ENCODE measurements at places on chromosomes 2 and 18.

- DNase-seq: no peak
These were observed 163.4 kb downstream of the LDLRAD4 start for GRCh38 chr18:13381944-13382365.

DNA sequence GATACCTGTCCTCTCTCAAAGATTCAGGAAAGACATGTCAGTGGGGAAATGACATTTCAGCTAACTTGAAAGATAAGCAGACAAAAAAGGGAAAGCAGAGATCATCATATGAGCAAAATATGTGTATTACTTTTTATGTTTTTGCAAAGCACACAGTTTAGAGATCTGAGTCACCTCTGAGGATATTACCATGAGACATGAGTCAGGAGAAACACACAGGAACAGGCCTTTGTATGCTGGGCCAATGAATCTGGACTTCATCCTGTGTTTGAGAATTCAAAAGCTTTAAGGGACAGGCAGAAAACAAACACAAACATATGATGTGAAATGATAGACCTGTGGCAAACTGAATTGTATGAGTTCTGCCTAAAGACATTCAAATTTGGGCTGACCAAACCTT, 306.0 kb upstream of the EPC2 start:
- no peak for DNase-seq

- no peak for DNase-seq
These were observed 180.3 kb upstream of the TCF4 start for GRCh38 chr18:55768255-55768654.

- no peak for DNase-seq
These were observed 92.1 kb downstream of the PXDN start for GRCh38 chr2:1652034-1652790.

GRCh38 chr2:23409248-23409647, 24.3 kb downstream of the KLHL29 start:
- DNase-seq: no peak

- no peak for DNase-seq
These were observed 194.6 kb downstream of the GPD2 start for GRCh38 chr2:156630579-156631337.

GRCh38 chr2:78839259-78839658, 186.2 kb upstream of the REG3G start:
- DNase-seq: no peak

DNA sequence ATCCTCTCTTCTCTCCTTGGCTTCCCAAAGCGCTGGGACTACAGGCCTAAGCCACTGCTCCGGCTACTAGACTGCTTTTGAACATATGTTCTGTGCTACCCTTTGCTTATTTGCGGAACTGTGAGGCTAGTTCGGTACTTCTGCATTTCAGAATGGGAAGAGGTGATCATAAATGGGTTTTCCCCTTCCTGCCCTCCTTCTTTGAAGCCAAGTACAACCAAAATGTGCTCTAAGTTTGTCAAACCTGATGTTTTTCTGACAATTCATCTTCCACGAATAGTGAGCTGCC, 1.7 kb upstream of the ESCO1 start:
- no peak for DNase-seq

- DNase-seq: no peak
These were observed 46.4 kb upstream of the NARS1 start for GRCh38 chr18:57668021-57668420.

GRCh38 chr2:230714136-230714480, 1.5 kb downstream of the CAB39 start:
- DNase-seq: no peak

DNA sequence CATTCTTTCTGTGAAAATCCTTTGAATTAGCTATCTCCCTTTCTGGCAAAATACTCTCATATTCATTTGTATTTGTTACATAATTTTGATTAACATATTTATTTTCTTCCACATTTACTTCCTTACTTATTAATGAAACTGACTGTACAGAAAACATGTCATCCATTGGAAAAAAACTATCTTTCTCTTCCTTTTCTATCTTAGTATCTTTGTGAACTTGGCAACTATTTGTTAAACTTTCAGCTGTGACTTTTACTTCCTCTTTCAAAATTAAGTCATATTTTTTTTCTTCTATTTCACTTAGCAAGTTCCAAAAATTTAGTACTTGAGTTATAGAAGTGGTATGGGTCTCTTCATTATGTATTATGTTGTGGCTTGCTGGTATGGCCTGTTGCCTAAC, 2.6 kb downstream of the RAD51AP2 start:
- DNase-seq: no peak

Measured in cerebellar nuclear complex (tissue), 1 donor.